T1000 (cell line): ENCODE measurements at places on chromosomes 2 and 18.
A peak's percentile ranks its signal among the peaks of the same experiment; 100 is the strongest.

DNA sequence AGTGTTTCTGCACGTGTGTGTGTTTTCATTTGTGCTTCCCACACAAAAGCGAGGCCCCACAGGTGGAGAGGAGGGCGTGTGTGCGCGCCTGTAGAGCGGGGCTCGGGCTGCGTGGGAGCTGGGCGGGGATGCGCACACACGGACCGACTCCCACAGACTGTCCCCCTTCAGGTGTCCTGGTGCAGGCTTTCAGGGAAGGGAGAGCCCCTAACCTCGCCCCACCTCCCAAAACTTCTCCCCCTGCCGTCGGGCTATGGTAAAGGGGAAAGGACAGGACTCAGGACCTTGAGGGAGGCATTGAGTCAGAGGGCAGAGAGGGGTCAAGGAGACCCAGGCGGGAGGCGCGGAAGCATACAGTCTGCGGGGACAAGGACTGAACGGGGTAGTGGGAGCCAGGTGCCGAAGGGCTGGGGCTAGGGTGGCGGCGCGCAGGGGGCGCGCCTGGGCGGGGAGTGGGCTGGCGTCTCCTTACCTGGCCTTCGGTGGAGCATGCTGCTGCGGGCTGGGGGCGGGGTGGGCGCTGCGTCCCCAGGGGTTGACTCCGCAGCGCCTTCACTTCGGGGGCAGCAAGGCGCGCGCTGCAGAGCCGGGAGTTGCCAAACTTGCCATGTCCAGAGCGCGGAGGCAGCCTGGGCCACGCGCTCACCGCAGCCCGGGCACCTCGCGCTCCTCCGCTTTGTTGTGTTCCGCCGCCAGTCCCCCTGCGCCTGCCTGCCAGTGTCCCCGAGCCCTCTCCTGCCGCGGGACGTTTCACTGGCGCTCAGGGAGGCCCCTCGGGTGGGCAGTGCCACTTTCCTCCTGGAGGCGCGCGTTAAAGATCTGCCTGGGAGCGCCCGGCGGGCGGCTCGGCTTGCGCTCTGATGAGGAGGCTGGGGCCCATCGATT, 302.0 kb downstream of the NCKAP5 start:
- no peak for DNase-seq

- no peak for DNase-seq
Observed at GRCh38 chr2:60509066-60509465, 44.4 kb downstream of the BCL11A start.

- DNase-seq: peak; percentile 13
Observed at GRCh38 chr2:108927936-108928659, 60.9 kb downstream of the EDAR start.

GRCh38 chr2:239028253-239028619, 180.4 kb downstream of the TWIST2 start:
- no peak for DNase-seq

GRCh38 chr18:38525039-38525438, 959.4 kb upstream of the CELF4 start:
- no peak for DNase-seq

- peak; percentile 52 for DNase-seq
Observed at GRCh38 chr2:96554293-96555145, 18.0 kb downstream of the ARID5A start.

- DNase-seq: no peak
Observed at GRCh38 chr2:204796581-204796980, 251.3 kb downstream of the PARD3B start.

- no peak for DNase-seq
Observed at GRCh38 chr2:77470096-77470495, 52.1 kb downstream of the LRRTM4 start.

DNA sequence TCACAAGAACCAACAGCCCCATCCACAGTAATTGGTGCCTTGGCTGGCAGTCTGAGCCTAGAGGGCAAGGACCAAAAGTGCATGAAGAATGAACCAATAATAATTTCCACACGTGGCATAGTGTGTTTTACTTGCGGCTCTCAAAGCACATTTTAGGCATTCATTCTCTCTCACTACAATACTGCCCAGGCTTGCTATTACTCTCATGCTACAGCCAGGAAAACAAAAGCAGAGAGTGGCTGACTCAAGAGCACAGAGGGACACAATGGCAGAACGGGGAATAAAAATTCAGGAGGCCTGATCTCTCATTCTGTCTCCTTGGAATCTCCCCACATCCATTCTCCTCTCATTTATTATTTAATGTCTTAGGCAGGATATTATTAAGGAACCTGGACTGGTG, 57.0 kb upstream of the NOL4 start:
- DNase-seq: no peak
